Stimulated activated CD4-positive, alpha-beta T cell treated with anti-CD3 and anti-CD28 coated beads, TNF-alpha, amount 100 ng/mL, for 24 hours (primary cell): ENCODE measurements at places on chromosomes 1 and 21.

DNA sequence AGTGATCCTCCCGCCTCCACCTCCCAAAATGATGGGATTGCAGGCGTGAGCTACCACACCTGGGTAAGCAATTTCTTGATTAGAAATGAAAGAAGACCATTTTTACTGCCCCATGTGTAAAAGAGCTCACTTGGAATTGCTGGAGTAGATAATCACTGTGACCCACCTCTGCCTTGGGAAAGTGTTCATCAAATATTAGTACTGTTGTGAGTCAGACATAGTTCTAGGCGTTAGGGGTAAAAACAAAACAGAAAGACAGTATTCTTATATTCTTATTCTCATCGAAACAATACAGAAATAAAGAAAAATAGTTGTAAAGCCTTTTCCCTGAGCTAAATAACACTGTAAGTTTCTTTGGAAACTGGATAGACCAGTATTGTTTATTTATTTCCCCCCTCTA is 36.2 kb downstream of the CELF3 start:
- DNase-seq = no peak

DNA sequence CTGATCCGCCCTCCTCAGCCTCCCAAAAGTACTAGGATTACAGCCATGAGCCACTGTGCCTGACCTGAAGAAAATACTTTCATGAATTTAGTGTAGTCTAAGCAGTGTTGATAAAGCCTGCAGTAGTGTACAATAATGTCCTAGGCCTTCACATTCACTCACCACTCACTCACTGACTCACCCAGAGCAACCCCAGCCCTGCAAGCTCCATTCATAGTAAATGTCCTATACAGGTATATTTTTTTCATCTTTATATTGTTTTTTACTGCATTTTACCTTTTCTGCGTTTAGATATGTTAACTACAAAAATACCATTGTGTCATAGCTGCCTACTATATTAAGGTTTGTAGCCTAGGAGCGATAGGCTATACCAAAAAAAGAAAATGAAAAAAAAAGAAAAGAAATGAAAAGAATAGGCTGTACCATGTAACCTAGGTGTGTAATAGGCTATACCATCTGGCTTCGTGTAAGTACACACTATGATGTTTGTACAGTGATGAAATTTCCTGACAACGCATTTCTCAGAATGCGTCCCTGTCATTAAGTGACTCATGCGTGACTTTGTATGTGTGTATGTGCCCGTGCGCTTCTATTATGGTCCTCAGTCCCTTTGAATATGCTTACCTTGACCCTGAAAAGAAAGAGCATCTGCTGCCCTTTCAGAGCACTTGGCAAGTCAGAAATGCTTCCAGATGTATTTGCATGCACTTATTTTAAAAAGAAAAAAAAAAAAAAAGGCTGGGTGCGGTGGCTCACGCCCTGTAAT is 9.2 kb upstream of the SLAMF8 start:
- DNase-seq = no peak

GRCh38 chr1:81920245-81920740 is 119.6 kb downstream of the ADGRL2 start:
- DNase-seq = no peak

DNA sequence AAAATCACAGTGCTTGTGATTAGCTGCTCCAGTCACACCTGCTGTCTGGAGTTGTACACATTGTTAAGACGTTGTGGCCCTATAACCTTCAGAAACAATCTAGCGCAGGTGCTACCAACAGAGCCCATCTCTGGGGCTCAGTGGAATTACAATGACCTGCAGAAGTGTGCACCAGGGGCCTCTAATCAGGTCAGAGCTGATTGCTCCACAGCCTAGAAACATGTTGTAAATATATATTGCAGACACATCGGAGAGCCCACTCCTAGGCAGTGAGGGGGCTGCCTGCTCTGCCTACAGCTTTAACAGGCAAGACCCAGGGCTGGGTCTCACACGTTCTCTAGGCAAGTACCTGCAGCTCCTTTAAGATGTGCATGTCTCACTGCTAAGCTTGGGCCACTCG is 302.0 kb downstream of the SIPA1L2 start:
- no peak for DNase-seq

- DNase-seq = no peak
Observed at GRCh38 chr21:39666681-39667315, 54.1 kb downstream of the B3GALT5 start.

GRCh38 chr1:89557445-89557825 is 32.8 kb downstream of the LRRC8B start:
- no peak for DNase-seq

DNA sequence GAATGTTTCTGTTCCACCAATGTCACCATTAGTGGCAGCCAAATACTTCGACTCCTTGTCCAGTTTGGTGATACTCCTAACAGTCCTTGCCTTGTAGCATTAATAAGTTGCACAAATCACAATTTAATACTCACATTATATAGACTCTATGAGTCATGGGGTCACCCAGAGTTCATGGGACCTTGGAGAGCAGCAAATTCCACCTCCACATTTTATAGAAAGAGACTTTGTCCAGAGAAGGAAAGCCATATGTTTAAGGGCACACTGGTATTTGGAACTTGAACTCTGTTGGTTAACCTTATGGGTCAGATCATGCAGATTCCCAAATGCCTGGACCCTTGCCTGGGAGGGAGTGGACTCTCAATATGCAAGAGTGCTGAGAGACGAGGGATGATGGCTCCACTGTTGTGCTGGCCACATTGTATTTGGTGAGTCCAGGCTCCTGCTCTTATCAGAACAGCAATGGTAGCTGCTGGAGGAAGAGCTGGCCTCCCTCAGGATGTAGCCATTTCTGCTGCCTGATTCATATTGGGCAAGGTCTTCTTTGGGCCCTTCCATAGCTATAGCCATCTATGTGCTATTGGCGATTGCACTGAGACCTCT is 30.6 kb downstream of the DNAJC6 start:
- DNase-seq = no peak

DNA sequence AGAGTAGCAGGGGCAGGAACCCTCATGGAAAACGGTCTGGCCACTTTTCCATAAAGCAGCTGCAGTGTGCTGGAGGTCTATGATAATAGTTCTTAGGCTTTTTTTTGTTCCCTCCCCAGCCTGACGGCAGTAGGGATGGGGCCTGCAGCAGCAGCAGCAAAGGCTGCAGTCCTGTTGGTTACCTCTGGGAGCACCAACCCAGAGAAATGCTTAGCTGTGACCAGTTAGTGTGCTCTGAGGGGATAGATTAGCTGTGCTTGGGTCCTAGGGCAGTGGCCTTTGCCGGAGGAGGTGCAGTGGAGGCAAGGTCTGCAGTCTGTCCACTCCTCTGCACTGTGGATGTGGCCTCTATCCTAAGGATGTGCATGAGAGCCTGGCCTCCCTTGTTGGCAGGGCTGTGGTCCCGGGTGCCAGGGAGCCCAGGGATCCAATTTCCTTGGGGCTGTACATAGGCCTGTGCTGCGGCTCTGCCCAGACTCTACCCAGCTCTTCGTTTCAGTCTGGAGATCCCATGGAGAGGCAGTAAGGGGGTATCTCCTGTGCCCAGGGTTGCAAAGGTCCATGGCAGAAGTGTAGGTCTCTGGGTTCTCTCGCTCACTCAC is 322.7 kb downstream of the PTBP2 start:
- no peak for DNase-seq

GRCh38 chr1:232968965-232969364 is 18.6 kb downstream of the NTPCR start:
- no peak for DNase-seq

DNA sequence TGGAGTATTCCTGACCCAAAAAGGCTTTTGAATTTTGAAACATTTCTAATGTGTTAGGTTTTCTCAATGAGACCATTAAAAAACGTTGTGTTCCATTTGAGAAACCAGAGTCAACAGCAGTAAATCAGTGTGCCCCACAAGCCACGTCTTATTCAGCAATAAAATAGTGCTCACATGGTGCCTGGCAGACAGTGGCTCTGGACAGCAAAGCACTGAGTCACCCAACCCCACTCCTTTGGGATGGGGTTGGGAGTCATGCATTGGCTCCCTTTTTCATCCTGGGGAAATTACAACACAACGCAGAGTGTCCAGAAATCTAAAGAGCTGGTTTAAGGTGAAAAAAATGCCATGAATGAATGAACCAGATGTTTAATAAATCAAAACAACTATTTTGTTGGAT is 46.5 kb downstream of the KCNJ15 start:
- DNase-seq = no peak

GRCh38 chr1:237152506-237153335 is 110.7 kb downstream of the RYR2 start:
- no peak for DNase-seq

- no peak for DNase-seq
Observed at GRCh38 chr1:80066060-80066459, 1059.5 kb upstream of the ADGRL4 start.

GRCh38 chr1:12034381-12034801 is 15.1 kb downstream of the MIIP start:
- no peak for DNase-seq

GRCh38 chr1:72439036-72439435 is 156.7 kb upstream of the NEGR1 start:
- DNase-seq = no peak

- peak; percentile 59 for DNase-seq
Observed at GRCh38 chr1:11838349-11839272, 9.0 kb downstream of the NPPA start.

DNA sequence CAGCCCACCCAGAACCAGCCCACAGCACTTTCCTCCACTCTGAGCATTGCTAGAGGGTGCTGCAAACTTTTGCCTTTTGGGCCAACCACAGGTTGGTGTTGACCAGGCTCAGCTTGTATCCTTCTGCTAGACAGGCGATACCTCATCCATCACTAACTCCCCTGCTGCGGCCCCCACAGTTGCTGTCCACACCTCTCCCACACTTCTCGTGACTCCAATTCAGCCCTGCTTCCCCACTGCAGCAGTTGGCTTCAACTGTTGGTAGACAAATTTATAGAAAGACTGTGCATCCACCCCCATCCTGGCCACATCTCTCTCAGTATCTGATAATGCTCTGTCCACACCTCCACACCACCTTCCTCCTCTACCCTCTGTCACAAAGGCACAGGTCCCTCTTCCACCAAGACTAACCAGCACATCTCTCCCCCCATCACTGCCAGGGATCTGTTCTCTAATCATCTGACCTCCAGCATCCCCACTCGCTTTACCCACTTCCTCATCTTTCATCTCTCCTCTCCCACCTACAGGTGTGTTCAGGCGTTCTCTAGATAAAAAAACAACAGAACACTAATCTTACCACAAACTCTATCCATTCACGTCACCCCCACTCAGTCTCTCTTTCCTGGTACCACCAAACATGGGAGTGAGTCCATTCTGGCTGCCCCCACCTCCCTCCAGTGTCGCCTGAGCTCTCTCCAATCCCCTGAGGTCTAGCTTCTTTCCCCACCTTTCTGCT is 15.8 kb upstream of the SLC25A44 start:
- no peak for DNase-seq

DNA sequence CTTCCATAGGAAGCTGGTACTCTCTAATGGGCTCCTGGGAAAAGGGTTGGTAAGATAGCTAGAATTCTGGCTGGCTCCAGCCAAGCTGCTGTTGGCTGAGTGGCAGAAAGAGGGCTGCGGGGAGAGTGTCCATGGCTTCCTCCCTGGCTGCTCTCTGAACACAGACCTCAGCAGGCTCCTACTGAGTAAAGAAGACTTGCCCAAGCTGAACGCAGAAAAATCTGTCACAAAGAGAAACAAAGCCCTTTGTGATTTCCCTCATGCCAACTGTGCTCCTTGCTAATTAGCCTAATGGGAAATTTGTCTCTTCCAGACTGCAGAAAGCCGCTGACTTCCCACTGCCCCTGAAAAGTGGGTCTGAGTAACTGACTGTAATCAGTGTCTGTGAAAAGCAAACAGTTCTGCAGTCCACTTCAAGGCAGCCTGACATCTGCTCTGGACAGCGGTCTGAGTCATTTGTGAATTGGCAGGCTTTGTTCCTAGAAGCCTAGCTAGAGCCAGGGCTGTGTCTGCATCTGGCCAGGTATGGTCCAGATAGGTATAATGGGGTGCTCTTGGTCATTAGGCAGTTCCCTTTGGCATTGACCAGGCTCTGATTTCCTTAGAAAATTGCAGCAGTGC is 282.8 kb downstream of the ZNF648 start:
- no peak for DNase-seq

DNA sequence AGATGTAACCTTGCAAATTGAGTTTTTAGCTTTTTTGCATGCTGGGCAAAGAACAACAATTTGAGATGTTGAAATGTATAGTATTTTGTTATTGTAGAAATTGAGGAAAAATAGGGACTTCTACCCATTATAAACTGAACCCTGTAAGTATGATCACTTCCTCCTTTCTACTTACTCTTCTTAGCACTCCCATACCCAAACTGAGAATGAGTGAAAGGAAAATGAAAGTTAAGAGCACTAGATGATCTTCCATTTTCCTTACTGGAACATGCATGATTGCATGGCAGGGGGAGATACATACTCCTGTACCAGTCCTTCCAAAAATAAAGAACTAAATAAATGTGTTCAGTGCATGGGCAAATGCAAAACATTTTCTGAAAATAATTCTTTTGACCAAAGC is 107.4 kb upstream of the KIAA1614 start:
- DNase-seq = no peak

GRCh38 chr1:15224259-15224869 is 22.7 kb upstream of the FHAD1 start:
- DNase-seq = no peak

- no peak for DNase-seq
Observed at GRCh38 chr1:65449214-65449823, 28.9 kb downstream of the LEPR start.

GRCh38 chr1:109423498-109423897 is 2.8 kb downstream of the PSMA5 start:
- DNase-seq = no peak

DNA sequence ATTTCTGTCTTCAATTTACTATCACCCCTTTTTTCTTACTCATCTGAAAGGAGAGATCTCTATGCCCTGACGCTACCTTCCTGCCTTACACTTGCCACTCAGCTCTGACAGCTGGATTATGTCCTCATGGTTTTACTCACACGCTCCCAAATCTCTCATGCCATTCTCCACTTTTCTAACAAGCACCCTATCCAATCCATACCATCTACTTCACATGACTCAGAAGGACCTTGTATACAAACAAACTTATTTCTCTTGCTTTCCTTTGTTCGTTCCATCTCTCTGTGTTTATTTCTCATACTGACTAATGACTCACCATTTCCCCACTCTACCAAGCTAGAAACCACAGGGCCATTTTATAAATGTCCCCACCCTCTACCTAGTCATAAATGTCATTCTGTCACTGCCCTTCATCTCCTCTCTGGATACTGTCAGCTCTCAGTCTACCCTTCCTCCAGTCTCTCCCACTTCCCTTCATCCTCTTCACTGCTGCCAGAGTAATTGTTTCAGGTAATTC is 87.3 kb downstream of the USP24 start:
- peak; percentile 9 for DNase-seq

- no peak for DNase-seq
Observed at GRCh38 chr1:13951793-13952751, 252.1 kb downstream of the PRDM2 start.

- no peak for DNase-seq
Observed at GRCh38 chr1:226446094-226446493, 38.2 kb upstream of the PARP1 start.

- no peak for DNase-seq
Observed at GRCh38 chr1:106954661-106955229, 101.7 kb upstream of the PRMT6 start.

GRCh38 chr1:228198977-228199590 is 8.8 kb upstream of the OBSCN start:
- DNase-seq = no peak

GRCh38 chr1:61028136-61028535 is 54.2 kb upstream of the NFIA start:
- DNase-seq = no peak
